ENCODE measurements at places on chromosomes 7 and 10. TPM values are rescaled to one million over a fixed set of nuclear protein-coding genes. Genes with fewer than 3 reads are reported as not detected.

Gene UPF2
- total RNA-seq = 16.4 TPM

DNA sequence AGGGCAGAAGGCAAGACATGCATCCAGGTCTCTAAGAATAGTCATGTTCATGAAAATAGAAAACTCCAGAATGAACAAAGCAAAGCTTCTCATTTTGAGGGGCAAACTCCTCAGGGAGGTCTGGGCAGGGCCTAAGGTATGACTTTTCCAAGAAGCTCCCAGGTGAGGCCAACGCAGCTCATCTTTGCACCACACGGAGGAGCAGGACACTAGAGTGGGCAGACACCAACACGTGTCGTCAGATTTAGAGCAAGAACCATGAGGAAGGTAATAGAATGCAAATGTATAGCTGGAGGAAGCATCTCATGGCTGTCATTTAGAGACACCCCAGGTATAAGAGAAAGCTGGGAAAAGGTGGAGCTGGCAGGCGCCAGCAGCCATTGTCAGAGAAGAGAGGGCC is 95.7 kb downstream of the WDFY4 start:
- no peak for DNase-seq
- no peaks in the 10 kb centered on the region for H3K36me3 ChIP-seq
- no peak overlapping the region for H3K27ac ChIP-seq
- no peak overlapping the region for H3K4me3 ChIP-seq
- H3K4me1 ChIP-seq = no peaks in the 10 kb centered on the region

Gene EN2
- not detected for total RNA-seq

- DNase-seq = peak; percentile 59
- no peak overlapping the region for H3K4me3 ChIP-seq
- H3K27ac ChIP-seq = no peak overlapping the region
- H3K36me3 ChIP-seq = no peaks in the 10 kb centered on the region
- no peaks in the 10 kb centered on the region for H3K27me3 ChIP-seq
These were observed 5.6 kb downstream of the BTBD16 start for GRCh38 chr10:122276611-122277208.

GRCh38 chr7:6111041-6111440 is 79.9 kb downstream of the ANKRD61 start:
- H3K4me3 ChIP-seq = no peak overlapping the region
- no peak overlapping the region for H3K27ac ChIP-seq
- no peaks in the 10 kb centered on the region for H3K4me1 ChIP-seq
- no peaks in the 10 kb centered on the region for H3K36me3 ChIP-seq
- H3K27me3 ChIP-seq = no peaks in the 10 kb centered on the region

Gene MTERF1
- total RNA-seq = 9.8 TPM

Gene STMP1
- 16.7 TPM for total RNA-seq

Gene CALY
- total RNA-seq = not detected

Gene NXPH1
- total RNA-seq = not detected

DNA sequence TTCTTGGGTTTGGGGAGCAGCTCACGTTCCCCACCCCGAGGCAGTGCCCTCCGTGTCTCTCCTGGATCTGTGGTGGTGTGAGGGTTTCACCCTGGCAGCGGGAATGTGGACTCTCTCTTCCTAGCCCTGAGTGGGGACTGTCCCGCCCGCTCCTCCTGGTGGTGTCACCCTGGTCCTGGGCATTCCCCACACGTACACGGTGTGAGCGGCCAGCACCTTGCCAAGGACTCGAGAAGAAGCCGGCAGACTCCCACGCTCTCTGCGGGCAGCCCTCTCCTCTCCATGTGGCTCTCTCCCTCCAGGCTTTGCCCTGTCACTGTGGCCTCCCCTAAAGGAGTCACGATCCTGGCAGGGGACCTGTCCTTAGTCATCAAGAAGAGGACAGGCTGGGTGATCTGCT is 24.0 kb downstream of the DPYSL4 start:
- H3K27me3 ChIP-seq = no peaks in the 10 kb centered on the region
- H3K36me3 ChIP-seq = no peaks in the 10 kb centered on the region
- H3K27ac ChIP-seq = no peak overlapping the region
- no peak overlapping the region for H3K4me3 ChIP-seq

GRCh38 chr10:45505311-45505710 is 131.3 kb downstream of the ALOX5 start:
- no peaks in the 10 kb centered on the region for H3K4me1 ChIP-seq
- no peaks in the 10 kb centered on the region for H3K27me3 ChIP-seq
- no peak overlapping the region for H3K4me3 ChIP-seq
- no peak for DNase-seq
- no peak overlapping the region for H3K27ac ChIP-seq
- no peaks in the 10 kb centered on the region for H3K36me3 ChIP-seq

Gene URGCP
- total RNA-seq = 27.7 TPM

Gene HEPACAM2
- under 0.01 TPM for total RNA-seq
